ENCODE measurements at places on chromosomes 2 and 18. TPM values are rescaled to one million over a fixed set of nuclear protein-coding genes. Genes with fewer than 3 reads are reported as not detected.

The KCNIP3 gene
- total RNA-seq, result 0.39 TPM

The C2orf80 gene
- total RNA-seq, result not detected

The DCC gene
- total RNA-seq, result not detected

The EVA1A gene
- total RNA-seq, result not detected

The LCT gene
- 0.53 TPM for total RNA-seq

The TRAF3IP1 gene
- 14.4 TPM for total RNA-seq

The RAB6C gene
- total RNA-seq, result not detected

The ZBTB7C gene
- total RNA-seq, result 0.07 TPM

The ST6GAL2 gene
- total RNA-seq, result not detected

Measured in activated T-helper 2 cell treated with anti-CD3 and anti-CD28 coated beads, Interferon-gamma antibody, Interleukin-2, Interleukin-4, amounts not matched to agents 10 μg/mL and 5 μg/mL and 100 μg/mL, durations not matched to agents 14 hours and 24 hours and 36 hours (primary cell).